Heart left ventricle (tissue), 16 donors: ENCODE measurements at places on chromosomes 1 and 21. TPM values are rescaled to one million over a fixed set of nuclear protein-coding genes. Genes with fewer than 3 reads are reported as not detected.

DNA sequence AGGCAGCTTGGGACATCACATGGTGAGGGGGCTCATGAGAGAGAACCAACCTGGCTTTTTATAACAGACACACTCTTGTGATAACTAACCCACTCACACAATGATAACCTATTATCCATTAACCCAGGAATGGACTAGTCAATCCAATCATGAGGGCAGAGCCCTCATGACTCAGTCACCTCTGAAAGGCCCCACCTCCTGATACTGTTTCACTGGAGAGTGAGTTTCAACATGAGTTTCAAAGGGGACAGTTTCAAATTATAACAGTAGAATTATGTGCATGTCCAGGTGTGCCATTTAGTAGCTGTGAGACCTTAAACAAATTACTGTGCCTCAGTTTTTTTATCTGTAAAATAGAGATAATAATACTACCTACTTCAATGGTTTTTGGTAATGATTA, 47.6 kb upstream of the PPP2R5A start:
- H3K27ac ChIP-seq: no peak overlapping the region
- DNase-seq: no peak
- peaks cover 50% of the 10 kb centered on the region for H3K4me1 ChIP-seq
- no peaks in the 10 kb centered on the region for H3K36me3 ChIP-seq
- H3K4me3 ChIP-seq: no peak overlapping the region
- H3K27me3 ChIP-seq: no peaks in the 10 kb centered on the region

- no peaks in the 10 kb centered on the region for H3K27me3 ChIP-seq
- DNase-seq: no peak
- H3K36me3 ChIP-seq: no peaks in the 10 kb centered on the region
- no peak overlapping the region for H3K4me3 ChIP-seq
- no peaks in the 10 kb centered on the region for H3K4me1 ChIP-seq
These were observed 186.0 kb downstream of the DUSP10 start for GRCh38 chr1:221555689-221556433.

DNA sequence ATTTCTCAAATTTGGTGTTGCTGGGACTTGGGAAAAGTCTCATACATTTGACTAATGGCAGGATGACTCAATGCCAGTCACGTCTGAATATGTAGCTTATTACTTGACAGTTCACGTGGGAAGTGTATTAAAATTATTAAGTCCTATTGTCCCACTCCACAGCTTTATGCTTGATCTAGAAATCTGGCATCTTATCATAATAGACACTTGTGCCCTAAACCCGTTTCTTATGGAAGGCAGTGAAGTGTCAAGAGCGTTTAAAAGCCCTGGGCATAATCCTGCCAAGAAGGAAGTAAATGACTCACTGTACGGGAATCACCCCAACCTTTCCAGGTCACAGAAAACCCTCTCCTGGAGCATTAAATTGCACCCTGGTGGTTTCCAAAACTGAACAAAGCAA, 207.4 kb downstream of the APP start:
- H3K4me3 ChIP-seq: no peak overlapping the region
- H3K4me1 ChIP-seq: peaks cover 7% of the 10 kb centered on the region
- H3K27ac ChIP-seq: no peak overlapping the region

GRCh38 chr1:119367432-119368124, 1.0 kb upstream of the HAO2 start:
- no peak overlapping the region for H3K4me3 ChIP-seq
- H3K27ac ChIP-seq: no peak overlapping the region
- H3K4me1 ChIP-seq: no peaks in the 10 kb centered on the region
- no peaks in the 10 kb centered on the region for H3K36me3 ChIP-seq
- H3K27me3 ChIP-seq: no peaks in the 10 kb centered on the region
- no peak for DNase-seq

- no peak overlapping the region for H3K4me3 ChIP-seq
- H3K27me3 ChIP-seq: no peaks in the 10 kb centered on the region
- no peaks in the 10 kb centered on the region for H3K36me3 ChIP-seq
These were observed 712.0 kb upstream of the PRMT6 start for GRCh38 chr1:106344494-106344893.

DNA sequence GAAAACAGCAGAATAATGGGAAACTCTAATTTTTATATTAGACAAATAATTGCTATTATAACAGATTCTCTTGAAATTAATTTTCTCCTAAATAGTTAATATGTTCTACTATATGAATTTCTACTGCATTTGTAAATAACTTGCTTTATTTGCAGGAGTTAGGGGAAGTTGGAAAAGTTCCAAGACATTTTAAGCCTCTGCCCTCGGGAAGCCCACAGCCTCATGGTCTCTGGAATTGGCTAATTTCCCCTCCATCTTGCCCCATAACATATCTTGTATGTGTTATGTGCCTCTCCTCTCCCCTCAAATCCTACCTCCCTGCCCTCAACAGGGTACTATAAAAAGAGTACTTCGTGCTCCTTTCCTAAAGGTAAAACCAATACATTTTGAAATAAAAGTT, 271.4 kb upstream of the NR5A2 start:
- no peak overlapping the region for H3K4me3 ChIP-seq
- H3K4me1 ChIP-seq: no peaks in the 10 kb centered on the region
- H3K27ac ChIP-seq: no peak overlapping the region
- H3K36me3 ChIP-seq: no peaks in the 10 kb centered on the region
- H3K27me3 ChIP-seq: no peaks in the 10 kb centered on the region

DNA sequence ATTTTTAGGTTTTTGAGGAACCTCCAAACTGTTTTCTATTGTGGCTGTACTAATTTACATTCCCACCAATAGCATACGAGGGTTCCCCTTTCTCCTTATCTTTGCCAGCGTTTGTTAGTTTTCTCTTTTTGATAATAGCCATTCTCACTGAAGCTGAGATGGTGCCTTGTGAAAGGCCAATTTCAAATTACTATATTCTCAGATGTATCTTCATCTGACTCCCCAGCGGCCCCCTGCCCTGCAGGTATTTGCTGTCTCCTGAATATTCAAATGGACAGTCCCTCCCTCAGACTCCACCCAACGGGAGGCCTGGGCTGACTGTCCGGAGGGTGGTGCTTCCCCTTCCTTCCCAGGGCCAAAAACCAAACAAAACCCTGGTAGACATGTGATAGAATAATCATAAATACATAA, 33.5 kb upstream of the TARBP1 start:
- no peaks in the 10 kb centered on the region for H3K36me3 ChIP-seq
- no peak for DNase-seq
- H3K27ac ChIP-seq: peak overlapping the region; percentile 18
- H3K4me1 ChIP-seq: peaks cover 7% of the 10 kb centered on the region
- H3K4me3 ChIP-seq: no peak overlapping the region
- no peaks in the 10 kb centered on the region for H3K27me3 ChIP-seq

GRCh38 chr1:5304702-5305101, 650.3 kb downstream of the AJAP1 start:
- H3K27ac ChIP-seq: no peak overlapping the region
- no peak overlapping the region for H3K4me3 ChIP-seq
- H3K27me3 ChIP-seq: no peaks in the 10 kb centered on the region
- no peaks in the 10 kb centered on the region for H3K36me3 ChIP-seq

GRCh38 chr1:154863315-154864174, 6.5 kb downstream of the KCNN3 start:
- DNase-seq: no peak
- H3K4me3 ChIP-seq: no peak overlapping the region
- H3K36me3 ChIP-seq: no peaks in the 10 kb centered on the region
- H3K27ac ChIP-seq: no peak overlapping the region
- peaks cover 45% of the 10 kb centered on the region for H3K4me1 ChIP-seq

DNA sequence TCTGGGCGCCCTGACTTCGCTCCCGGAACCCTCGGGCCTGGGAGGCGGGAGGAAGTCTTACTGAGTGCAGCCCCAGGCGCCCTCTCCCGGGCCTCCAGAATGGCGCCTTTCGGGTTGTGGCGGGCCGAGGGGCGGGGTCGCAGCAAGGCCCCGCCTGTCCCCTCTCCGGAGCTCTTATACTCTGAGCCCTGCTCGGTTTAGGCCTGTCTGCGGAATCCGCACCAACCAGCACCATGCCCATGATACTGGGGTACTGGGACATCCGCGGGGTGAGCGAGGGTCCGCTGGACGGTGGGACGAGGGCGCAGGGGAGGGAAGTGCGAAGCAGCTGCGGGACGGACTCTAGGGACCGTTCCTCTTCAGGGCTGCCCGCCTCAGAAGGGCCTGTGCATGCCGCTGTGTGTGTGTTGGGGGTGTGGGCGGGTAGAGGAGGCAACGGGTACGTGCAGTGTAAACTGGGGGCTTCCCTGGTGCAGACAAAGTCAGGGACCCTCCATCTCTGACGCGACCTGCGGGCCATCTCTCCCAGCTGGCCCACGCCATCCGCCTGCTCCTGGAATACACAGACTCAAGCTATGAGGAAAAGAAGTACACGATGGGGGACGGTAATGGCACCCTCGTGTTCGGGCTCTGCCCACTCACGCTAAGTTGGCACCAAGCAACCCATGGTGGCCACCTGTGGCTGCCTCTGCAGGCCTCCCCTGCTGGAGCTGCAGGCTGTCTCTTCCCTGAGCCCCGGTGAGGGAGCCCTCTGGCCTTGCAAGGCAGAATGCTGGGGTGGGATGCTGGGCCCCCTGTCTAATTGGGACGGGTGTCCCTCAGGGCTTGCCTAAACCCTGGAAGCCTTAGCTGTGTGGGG, at the start of gene GSTM1:
TSS of gene GSTM1 (plus strand) at position 177 of the 859 bp plus-strand sequence. CDS start at position 234, 57 bp downstream.
- no peaks in the 10 kb centered on the region for H3K27me3 ChIP-seq
- no peaks in the 10 kb centered on the region for H3K36me3 ChIP-seq
- peak; percentile 90 for DNase-seq
- H3K4me3 ChIP-seq: peak within 1 kb of the TSS; percentile 54

- no peak for DNase-seq
- no peak overlapping the region for H3K27ac ChIP-seq
- H3K4me1 ChIP-seq: no peaks in the 10 kb centered on the region
These were observed 32.0 kb upstream of the EXO1 start for GRCh38 chr1:241816008-241816407.

GRCh38 chr21:14545906-14546480, at the start of gene SAMSN1:
Gene SAMSN1 (minus strand): TSS chr21:14546315. CDS start chr21:14546261, 54 bp downstream.
- H3K27ac ChIP-seq: peak within 1 kb of the TSS; percentile 88
- DNase-seq: no peak
- no peaks in the 10 kb centered on the region for H3K4me1 ChIP-seq

GRCh38 chr1:6732942-6733341, 31.3 kb upstream of the DNAJC11 start:
- no peaks in the 10 kb centered on the region for H3K4me1 ChIP-seq
- H3K4me3 ChIP-seq: no peak overlapping the region
- H3K36me3 ChIP-seq: no peaks in the 10 kb centered on the region
- H3K27ac ChIP-seq: no peak overlapping the region
- no peaks in the 10 kb centered on the region for H3K27me3 ChIP-seq

DNA sequence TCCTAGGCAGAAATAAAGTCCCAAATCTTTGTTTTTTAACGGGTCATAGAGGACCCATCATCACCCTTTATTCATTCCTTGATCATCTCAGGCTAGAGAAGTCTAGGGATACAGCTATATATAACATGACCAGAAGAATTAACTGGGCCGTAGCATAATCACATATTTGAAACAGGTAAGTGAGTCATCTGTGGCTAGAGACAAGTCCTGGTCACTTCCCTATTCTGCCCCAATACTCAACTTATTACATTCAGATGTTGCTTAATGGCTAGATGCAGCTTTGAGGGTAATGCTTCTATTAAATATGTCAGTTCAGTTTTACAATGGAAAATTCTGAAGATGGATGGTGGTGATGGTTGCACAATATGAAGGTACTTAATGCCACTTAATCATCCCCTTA, 47.0 kb downstream of the EXO1 start:
- H3K27ac ChIP-seq: no peak overlapping the region
- no peak for DNase-seq
- H3K4me3 ChIP-seq: no peak overlapping the region
- H3K4me1 ChIP-seq: no peaks in the 10 kb centered on the region
- no peaks in the 10 kb centered on the region for H3K36me3 ChIP-seq

Gene OR2T11
- not detected for total RNA-seq

Gene GPATCH3
- 6.7 TPM for total RNA-seq

Gene SPRR2F
- not detected for total RNA-seq

Gene FALEC
- total RNA-seq: 0.51 TPM

Gene ZNF648
- not detected for total RNA-seq

Gene SMG7
- total RNA-seq: 32.2 TPM
